ENCODE measurements at places on chromosomes 7 and 10.

- peak; percentile 58 for DNase-seq
Observed at GRCh38 chr7:36048141-36048901, 104.7 kb upstream of the EEPD1 start.

DNA sequence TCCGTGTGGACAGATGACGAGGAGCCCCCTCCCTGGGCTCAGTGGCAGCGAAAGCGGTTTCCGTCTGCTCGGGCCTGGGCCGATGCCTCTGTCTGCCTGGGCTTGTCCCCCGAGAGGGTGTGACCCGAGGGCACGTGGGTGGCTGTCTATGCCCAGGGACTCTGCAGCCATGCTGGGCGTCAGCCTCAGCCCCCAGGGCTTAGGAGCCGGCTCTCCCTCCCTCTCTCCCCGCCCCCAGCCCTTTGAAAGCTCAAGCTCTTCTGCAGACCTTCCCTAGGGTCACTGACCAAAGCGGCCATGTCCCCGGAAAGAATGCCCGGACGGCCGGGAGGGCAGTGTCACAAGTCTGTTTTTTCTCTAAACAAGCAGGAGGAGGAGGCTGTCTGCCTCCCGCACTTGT is 7.1 kb downstream of the MICALL2 start:
- DNase-seq: no peak

GRCh38 chr10:133196936-133197758 is 32.9 kb upstream of the UTF1 start:
- no peak for DNase-seq

- peak; percentile 52 for DNase-seq
Observed at GRCh38 chr10:14476641-14477407, 146.1 kb upstream of the FRMD4A start.

GRCh38 chr10:4931587-4931986 is 31.6 kb upstream of the AKR1C1 start:
- DNase-seq: no peak

- no peak for DNase-seq
Observed at GRCh38 chr7:124536156-124536762, 229.3 kb downstream of the GPR37 start.

DNA sequence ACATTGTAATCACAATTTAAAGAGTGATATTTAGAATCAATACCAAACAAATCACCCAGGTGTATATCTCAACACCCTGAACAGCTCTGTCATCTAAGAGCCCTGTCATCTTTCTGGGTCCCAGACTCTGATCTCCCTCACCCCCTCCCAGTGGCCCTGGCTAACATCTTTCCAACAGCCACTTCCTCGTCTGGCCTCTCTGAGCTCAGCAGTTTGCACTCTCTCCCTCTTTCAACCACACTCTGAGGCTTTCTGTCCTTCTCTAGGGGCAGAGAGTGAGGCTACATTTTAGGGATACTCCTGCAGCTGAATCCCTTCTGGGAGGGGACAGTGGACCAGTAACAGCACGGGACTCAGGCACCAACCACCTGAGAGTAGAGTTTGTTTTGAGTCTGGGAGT is 17.1 kb upstream of the PRRT4 start:
- no peak for DNase-seq

GRCh38 chr10:119395280-119396007 is 147.1 kb downstream of the RGS10 start:
- DNase-seq: no peak

GRCh38 chr7:132205509-132205908 is 370.8 kb downstream of the PLXNA4 start:
- DNase-seq: no peak

- no peak for DNase-seq
Observed at GRCh38 chr7:76400248-76400647, 9.2 kb downstream of the SSC4D start.

- DNase-seq: no peak
Observed at GRCh38 chr10:125263551-125263950, 103.2 kb upstream of the CTBP2 start.

- no peak for DNase-seq
Observed at GRCh38 chr7:92765725-92766124, 70.6 kb downstream of the CDK6 start.

GRCh38 chr7:83449781-83450180 is 199.2 kb downstream of the SEMA3E start:
- no peak for DNase-seq

- peak; percentile 60 for DNase-seq
Observed at GRCh38 chr7:80634505-80634904, 3.9 kb upstream of the CD36 start.

- DNase-seq: no peak
Observed at GRCh38 chr10:52459097-52459496, 145.0 kb downstream of the DKK1 start.

DNA sequence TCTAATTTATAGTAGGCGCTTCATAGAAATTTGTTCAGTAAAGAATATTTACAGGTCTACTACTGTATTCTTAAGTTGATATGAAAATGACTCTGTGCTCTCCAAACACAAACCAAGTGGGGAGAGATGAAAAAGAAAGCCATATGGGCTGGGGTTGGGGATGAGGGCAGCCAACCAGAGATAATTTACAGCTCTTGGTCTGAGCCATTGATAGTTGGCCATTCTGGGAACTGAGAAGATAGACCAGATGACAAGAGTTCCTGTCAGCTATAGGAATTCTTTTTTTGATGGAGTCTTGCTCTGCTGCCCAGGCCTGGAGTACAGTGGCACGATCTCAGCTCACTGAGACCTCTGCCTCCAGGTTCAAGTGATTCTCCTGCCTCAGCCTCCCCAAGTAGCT is 57.4 kb downstream of the LAMB4 start:
- DNase-seq: no peak

DNA sequence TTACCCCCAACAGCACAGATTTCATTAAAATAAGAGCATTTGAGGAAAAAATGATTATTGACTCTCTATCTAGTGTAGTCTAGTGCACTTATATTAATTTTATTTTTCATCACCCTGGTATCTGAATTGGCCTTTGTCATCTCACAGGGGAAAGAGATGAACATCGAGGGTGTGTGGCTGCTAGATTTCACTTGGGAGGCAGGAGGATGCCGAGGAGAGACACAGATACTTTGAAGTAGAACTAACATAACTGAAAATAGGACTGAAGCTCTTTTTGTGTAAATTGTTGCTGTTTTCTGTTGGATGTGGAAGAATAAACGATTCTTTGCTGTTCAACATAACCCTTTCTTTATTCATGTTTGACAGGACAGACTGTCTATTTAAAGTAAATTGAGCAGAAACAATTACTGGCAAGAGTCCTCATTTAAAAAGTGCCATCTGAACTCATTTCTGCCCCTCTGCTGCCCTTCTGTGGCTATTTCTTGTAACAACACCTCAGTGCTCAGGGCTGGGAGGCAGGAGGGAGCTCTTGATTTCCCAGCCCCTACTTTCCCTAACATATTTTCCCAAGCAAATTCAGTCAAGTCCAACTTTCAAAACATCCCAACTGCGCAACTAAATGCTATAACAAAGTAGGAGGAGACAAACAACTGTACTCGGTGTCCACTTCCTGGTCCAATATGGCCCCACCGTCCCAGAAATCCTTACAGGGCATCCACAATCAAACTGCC is 15.6 kb downstream of the LYZL1 start:
- DNase-seq: peak; percentile 28

DNA sequence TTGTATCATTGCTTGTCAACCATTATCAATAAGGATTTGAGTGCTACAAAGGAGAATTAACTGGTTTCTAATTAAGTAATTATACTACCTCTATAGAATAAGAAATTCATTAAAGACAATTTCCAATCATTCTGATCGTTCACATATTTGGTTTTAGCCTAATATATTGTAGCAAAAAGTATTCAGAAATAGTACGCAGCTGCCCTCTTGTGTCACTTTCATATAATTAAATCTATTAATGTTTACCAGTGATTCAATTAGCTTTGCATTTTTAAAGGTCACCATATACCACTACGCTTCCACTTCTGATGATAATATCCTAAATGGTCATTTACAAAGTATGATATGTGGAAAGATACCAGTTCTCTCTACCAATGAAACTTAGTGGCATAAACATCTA is 128.3 kb downstream of the NEBL start:
- DNase-seq: no peak

GRCh38 chr7:128859232-128860157 is 3.2 kb upstream of the ATP6V1F start:
- no peak for DNase-seq

- DNase-seq: no peak
Observed at GRCh38 chr10:115073796-115074195, 19.4 kb upstream of the ATRNL1 start.

DNA sequence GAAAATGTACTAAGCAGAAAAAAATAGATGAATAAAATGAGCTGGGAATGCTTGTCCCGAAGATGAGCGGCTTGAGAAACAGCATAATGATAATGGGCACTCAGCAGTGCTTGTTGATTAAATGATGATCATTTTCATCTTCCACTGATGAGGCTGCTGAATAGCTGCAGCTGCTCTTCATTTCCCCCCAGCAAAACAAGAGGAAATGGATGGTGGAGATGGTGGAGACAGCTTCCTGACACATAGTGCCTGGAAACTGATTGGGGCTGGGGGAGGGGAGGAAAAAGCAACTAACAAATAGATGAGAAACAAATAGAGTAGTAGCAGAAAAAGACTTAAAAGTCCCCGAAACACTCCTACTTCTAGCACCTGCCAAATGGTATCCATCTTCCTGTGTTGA is 41.4 kb downstream of the MRC1 start:
- DNase-seq: no peak
